ENCODE measurements at places on chromosomes 7 and 10. TPM values are rescaled to one million over a fixed set of nuclear protein-coding genes. Genes with fewer than 3 reads are reported as not detected.

The HSPA14 gene
- 14.8 TPM for total RNA-seq

The PRLHR gene
- 4.1 TPM for total RNA-seq

GRCh38 chr7:4663239-4664018 lies 18.7 kb upstream of the FOXK1 start:
- DNase-seq = no peak

The PAPSS2 gene
- total RNA-seq = 3.1 TPM

DNA sequence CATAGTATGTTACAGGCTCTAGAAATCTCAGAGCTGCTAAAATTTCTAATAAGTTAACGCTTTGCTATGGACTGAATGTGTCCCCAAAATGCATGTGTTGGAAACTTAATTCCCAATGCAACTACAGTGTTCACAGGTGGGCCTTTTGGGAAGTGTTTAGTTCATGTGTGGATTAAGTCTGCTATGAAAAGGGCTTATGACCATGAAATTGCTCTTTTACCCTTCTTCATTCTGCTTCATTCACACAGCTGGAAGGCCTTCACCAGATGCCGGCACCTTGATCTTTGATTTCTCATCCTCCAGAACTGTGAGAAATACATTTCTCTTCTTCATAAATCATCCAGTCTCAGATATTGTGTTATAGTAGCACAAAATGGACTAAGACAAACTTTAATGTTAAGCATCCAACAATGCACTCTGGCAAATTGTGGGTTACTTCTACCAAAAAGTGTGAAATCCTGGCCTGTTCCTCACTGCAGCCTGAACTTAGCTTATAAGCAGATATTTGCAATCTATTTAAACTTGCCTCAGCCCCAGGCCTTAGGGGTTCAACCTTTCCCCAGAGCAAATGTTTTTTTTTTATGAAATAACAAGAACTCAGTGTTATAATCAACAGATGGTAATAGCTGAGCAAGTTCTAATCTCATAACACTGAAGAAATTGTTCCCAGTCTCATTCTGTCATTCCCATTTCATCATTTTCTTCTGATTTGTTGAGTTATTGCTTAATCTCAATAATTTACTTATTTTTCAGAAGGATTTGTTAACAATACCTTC lies 523.6 kb downstream of the KIF20B start:
- no peak for DNase-seq

GRCh38 chr7:112646783-112647182 lies 143.4 kb downstream of the TMEM168 start:
- DNase-seq = no peak
